SW 1271 (cell line): ENCODE measurements at places on chromosomes 3 and 15.

DNA sequence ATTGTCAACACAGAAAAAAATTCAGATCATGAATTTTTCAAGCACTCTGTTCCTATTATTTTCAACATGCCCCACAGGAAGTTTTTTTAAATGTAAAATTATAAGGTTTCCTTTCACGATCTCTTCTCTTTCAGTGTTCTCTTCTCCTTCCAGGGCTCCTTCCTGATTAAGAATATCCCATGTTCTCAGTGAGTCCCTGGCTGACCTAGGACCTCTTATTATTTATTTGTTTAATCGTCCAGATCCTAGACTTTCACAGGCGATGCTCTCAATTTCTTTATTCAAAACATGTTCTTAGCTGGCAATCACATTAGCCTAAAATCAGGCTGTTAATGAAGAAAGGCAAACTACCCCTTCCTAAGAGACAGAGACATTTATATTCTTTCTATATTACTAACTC is 124.3 kb downstream of the ABI3BP start:
- DNase-seq: no peak

- DNase-seq: no peak
Measured at GRCh38 chr15:69979783-69980182, 117.9 kb downstream of the TLE3 start.

DNA sequence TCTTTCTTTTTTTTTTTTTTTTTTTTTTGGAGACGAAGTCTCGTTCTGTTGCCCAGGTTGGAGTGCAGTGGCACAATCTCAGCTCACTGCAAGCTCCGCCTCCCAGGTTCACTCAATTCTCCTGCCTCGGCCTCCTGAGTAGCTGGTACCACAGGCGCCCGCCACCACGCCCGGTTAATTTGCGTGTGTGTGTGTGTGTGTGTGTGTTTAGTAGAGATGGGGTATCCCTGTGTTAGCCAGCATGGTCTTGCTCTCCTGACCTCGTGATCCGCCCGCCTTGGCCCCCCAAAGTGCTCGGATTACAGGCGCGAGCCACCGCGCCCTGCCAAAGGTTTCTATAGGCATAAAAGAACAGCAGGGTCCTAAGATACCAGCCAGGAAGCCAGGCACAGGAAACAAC is 261.0 kb upstream of the CCDC54 start:
- no peak for DNase-seq

DNA sequence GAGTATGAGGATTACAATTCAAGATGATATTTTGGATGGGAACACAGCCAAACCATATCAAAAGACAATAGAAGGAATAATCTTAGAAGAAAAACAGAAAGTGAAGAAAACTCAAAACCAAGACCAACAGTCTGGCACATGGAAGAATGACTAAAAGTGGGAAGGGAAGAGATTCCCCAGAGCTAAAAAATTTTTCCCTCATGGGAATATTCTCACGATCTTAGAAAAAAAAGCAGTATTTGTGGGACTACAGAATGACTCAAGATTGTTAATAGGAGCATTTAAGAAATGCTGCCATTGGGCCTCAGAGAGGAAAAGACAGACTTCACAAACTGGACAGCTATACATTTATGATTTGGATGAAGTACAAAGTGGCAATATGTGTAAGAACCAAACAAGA is 18.3 kb downstream of the OSTN start:
- DNase-seq: no peak

GRCh38 chr3:53837331-53837730 is 8.9 kb downstream of the CHDH start:
- DNase-seq: no peak
